Activated CD4-positive, alpha-beta memory T cell treated with anti-CD3 and anti-CD28 coated beads for 36 hours (primary cell): ENCODE measurements at places on chromosomes 16 and 17. TPM values are rescaled to one million over a fixed set of nuclear protein-coding genes. Genes with fewer than 3 reads are reported as not detected.

PRDM7 gene
- total RNA-seq: not detected

GRCh38 chr17:59387351-59388068, 56.1 kb downstream of the YPEL2 start:
- no peak for DNase-seq

DNA sequence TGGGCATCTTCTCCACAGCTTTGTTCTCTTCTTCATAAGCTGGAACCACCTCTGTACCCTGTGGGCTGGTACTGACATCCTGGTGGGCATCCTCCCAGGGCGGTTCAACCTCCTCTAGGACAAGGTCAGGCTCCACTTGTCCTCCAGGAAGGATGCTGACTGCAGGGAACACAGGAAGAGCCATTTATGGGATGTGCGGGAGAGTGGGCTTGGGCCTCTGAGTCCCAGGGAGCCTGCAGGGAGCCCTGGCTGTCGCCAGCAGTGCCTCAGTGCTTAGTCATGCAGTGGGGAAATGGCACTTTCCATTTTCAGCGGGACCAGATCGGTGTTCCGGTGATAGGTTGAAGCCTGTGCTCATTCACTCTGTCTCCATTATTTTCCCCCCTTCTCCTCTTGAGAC, 20.5 kb downstream of the CNGB1 start:
- no peak for DNase-seq

DNAI2 gene
- 1.7 TPM for total RNA-seq

- no peak for DNase-seq
Measured at GRCh38 chr16:31083556-31083955, 5.2 kb downstream of the PRSS53 start.

NPIPA8 gene
- not detected for total RNA-seq

GRCh38 chr17:68310152-68310551, 18.9 kb downstream of the ARSG start:
- peak; percentile 62 for DNase-seq
